HCEC 1CT (cell line): ENCODE measurements at places on chromosomes 11 and 22.
A peak's percentile ranks its signal among the peaks of the same experiment; 100 is the strongest.

- DNase-seq: no peak
Observed at GRCh38 chr22:20249797-20250354, 18.2 kb downstream of the RTN4R start.

DNA sequence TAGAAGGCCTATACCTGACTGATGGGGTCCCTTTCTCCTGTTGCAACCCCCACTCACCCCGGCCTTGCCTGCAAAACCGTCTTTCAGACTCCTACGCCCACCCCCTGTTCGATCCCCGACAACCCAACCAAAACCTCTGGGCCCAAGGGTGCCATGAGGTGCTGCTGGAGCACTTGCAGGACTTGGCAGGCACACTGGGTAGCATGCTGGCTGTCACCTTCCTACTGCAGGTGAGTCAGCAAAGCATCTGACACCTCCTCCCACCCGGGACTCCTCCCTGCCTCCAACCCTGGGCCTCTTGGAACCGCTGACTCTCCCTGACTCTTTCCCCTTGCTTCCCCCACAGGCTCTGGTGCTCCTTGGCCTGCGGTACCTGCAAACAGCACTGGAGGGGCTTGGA is 1.2 kb downstream of the ROM1 start:
- DNase-seq: no peak

DNA sequence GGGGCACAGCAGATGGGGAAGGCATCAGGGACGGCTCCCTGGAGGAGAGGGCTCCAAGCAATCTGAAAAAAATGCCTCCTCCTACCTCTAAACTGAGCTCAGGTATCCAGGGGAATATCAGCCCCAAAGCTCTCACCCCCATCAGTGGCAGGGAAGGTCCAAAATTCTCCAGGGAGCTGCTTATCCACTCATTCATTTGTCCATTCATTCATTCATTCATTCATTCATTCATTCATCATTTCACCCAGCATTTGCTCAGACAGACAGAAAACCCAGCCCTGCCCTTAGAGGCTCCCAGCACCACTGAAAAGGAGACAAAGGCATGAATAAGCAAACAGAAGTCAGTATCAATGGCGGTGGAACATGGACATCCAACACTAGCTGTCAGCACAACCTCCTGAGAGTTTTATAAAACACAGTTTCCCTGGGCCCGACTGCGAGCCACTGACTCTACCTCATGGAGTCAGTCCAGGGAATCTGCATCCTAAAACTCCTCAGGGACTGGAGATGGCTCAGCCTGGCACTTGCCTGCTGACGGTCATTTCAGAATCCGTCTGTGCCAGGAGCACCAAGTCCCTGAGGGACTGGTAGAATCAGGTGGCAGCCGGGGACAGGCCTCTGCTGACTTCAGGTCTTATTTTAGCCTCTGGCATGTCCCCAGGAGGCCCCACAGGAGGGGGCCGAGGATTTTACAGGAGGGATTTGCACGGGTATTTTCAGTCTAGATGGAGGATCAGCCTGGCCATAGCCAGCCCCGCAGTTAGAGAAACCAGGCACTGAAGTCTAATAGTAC is 164.6 kb downstream of the MN1 start:
- DNase-seq: no peak

GRCh38 chr11:118055966-118056365 is 20.9 kb upstream of the TMPRSS4 start:
- no peak for DNase-seq

DNA sequence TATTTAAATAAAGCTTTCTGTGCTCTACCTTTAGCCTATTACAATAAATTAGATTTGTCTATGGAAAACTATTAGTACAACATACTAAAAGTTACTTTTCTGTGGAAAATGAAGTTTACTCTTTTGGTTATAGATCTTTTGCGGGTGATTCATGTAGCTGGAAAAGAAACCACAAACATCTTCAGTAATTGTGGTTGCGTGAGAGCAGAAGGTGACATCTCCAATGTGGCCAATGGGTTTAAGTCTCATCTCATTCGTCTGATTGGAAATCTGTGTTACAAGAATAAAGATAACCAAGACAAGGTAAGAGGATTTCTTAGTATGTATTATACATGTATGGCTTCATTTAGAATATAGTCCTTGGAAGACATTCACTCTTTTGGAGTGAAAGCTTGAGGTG is 68.6 kb downstream of the ATXN10 start:
- DNase-seq: no peak

GRCh38 chr22:20803696-20804324 is 29.9 kb downstream of the SERPIND1 start:
- peak; percentile 21 for DNase-seq

DNA sequence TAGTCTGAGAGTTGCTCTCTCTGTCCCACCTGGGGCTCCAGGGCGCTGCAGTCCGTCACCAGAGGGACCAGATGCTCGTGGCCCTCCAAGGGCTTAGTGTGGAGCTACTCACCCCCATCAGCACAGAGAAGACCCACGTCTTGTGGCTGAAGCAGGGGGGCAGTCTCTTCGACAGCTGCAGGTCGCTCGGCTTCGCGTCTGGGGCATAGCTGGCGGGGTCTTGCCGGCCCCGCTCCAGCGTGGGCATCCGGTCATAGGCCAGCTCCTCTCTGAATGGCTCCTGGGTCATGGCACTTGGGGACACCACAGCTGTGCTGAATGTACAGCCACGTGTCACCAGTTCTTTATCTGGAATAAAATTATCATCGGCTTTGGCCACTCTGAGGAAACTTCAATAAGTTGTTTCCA is 608 bp downstream of the MLC1 start:
- no peak for DNase-seq

- DNase-seq: no peak
Observed at GRCh38 chr11:62930157-62930556, 9.0 kb upstream of the CHRM1 start.

DNA sequence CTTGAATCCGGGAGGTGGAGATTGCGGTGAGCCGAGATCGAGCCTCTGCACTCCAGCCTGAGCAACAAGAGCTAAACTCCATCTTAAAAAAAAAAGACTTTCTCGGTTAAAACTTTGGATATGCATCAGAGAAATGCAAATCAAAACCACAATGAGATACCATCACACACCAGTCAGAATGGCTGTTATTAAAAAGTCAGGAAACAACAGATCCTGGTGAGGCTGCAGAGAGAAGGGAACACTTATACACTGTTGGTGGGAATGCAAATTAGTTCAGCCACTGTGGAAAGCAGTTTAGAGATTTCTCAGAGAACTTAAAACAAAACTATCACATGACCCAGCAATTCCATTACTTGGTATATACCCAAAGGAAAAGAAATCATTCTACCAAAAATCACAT is 619.4 kb upstream of the KIRREL3 start:
- DNase-seq: no peak

DNA sequence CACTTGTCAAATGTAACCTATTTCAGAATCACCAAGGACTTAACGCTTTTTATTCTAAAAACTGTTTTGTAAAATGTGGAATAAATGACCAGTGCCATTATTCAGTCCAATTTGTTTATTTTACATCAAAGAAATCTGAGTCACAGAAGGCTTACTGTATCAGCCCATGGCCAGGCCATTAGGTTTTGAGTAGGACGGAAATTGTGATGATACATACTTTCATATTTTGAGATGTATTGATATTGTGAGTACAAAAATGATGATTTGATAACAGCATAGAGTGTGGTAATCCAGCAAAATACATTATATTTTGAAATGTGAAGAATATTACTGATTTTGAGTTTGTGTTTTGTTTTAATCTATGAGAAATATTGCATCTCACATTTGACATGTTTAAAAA is 81.1 kb downstream of the PIWIL3 start:
- DNase-seq: peak; percentile 68

DNA sequence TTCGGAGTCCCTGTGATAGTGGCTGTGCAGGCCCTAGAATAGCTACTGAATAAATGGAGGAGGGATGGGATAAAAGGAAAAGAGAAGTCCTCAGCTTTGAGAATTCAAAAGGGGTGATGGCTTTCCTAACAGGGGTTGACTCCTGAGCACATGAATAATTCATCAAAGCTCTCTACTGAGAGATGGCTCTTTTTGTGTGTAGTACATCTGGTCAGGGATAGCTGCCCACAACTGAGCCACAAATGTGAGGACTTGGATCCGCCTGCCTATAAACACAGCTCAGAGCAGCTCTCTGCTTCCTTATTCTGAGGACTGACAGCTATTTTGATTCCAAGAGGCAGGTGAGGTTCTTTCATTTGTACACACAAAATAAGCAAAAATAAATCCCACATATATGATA is 82.3 kb downstream of the USP35 start:
- DNase-seq: no peak

DNA sequence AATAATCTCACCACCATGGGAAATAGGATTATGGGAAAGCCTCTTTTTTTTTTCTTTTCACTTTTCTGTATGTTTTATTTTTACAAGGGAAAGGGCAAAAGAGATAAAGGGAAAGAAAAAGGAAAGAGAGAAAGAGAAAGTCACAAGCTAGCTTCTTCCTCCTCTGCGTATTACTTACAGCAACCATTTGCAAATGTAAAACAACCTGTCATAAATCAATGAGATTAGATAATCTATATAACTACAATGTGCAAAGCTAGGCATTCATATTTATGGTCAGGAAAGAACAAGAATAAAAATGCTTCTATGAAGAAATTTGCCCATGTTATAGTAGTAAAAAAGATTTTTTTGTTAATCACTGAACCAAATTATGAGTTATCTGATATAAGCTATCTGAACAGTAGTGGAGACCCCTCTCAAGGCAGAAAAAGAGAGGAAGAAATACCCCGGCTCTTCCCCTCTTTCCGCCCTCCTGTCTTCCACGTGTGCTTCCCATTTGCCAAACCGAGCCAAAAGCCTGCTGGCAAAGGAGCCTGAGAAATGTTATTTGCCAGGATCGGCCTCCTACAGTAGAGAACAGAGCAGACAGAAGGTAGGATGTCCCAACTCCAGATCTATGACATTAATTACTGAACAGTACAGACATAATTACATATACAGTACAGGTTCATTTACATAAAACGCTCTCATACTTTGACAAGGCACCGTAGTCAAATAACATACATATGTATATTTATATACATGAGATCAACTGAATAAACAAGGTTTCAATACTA is 50.2 kb downstream of the ARHGAP32 start:
- no peak for DNase-seq

DNA sequence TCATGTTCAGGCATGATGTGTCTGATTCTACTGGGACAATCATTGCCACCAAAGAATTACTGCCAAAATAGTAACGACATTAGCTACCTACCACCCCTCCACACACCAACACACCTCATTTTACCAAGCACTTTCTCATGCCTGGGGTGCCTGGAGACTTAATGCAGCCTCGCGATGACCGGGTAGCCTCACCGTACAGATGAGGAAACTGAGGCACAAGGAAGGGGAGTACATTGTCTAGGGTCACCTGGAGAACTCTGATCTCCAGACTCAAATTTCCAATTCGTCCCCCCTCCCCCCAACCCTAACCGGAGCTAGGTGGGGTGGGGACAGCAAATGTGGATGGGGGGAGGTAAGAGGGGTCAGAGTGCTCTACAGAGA is 2.7 kb upstream of the RTN4RL2 start:
- DNase-seq: no peak

DNA sequence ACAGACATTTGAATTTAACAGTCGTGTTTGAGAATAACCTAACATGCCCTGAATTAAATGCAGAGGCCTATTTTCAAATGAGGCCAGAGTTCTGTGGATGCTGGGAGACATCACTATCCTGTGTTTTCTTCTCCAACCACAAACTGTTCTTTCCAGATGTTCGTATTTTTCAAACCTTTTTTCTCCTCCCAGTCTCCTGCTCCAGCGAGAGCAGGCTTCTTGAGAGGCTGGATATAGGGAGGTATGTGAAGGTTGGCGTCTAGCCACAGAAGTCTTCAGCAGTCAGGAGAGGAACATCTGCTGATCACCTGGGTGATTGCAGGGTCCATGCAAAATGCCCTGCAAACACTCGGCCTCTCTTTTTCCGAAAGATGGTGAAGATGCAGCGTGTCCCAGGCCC is 126.3 kb downstream of the C11orf91 start:
- no peak for DNase-seq

GRCh38 chr11:130774703-130775102 is 141.6 kb downstream of the SNX19 start:
- DNase-seq: no peak

DNA sequence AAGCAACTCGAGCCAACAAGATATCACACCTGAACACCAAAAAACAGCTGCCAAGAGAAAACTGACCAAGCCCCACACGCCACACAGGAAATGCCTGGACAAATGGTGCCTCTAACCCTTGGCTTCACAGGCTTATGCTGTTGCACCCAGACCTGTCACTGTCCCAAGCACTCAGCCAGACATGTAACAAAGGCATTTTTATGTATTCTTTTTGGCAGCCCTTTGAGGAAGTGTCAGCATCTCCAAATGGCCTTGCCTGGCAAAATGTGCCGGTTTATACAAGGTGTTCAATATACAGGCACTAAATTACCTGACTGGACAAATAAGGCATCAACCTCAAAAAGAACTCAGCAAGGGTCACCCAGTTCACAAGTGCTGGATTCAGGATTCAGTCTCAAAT is 6.1 kb downstream of the HDHD5 start:
- no peak for DNase-seq

- no peak for DNase-seq
Observed at GRCh38 chr11:75632962-75633361, 35.9 kb downstream of the MAP6 start.

- no peak for DNase-seq
Observed at GRCh38 chr22:20155330-20156041, 4.6 kb upstream of the CCDC188 start.

GRCh38 chr11:72069787-72070251 is 10.5 kb downstream of the NUMA1 start:
- peak; percentile 89 for DNase-seq

DNA sequence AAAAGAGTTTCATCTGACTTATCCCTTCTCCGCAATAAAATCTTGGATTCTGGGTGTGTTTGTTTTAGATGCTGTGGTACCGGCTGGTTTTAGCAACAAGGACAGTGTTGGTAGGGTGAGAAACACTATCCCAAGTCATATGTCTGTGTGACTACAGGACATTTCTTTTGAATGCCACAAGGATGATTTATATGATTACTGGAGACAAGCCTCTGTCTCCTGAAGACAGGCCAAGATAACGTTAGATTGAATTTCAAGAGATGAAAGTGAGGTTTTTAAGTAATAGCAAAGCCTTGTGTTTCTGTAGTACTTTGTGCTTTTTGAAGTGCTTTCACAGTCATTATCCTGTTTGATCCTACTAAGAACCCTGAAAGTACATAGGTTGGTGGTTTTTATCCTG is 101.6 kb downstream of the COMMD9 start:
- no peak for DNase-seq

DNA sequence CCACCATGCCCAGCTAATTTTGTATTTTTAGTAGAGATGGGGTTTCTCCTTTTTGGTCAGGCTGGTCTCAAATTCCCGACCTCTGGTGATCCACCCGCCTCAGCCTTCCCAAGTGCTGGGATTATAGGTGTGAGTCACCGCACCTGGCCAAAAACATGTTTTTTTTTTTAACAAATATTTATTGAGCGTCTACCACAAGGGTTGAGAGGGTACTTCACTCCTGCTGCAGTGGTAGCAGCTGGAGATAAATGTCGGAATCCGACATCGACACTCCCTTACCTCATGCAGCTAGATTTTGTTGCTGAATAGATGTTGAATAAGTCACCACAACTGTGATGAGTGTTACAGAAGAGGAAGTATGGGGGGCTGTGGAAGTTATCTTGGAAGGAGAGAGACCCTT is 971 bp downstream of the DNAJB13 start:
- DNase-seq: no peak

GRCh38 chr11:77072851-77073327 is 6.1 kb downstream of the CAPN5 start:
- DNase-seq: no peak

- DNase-seq: no peak
Observed at GRCh38 chr11:69307871-69308431, 14.0 kb downstream of the MYEOV start.
